ENCODE measurements at places on chromosomes 1 and 21.

DNA sequence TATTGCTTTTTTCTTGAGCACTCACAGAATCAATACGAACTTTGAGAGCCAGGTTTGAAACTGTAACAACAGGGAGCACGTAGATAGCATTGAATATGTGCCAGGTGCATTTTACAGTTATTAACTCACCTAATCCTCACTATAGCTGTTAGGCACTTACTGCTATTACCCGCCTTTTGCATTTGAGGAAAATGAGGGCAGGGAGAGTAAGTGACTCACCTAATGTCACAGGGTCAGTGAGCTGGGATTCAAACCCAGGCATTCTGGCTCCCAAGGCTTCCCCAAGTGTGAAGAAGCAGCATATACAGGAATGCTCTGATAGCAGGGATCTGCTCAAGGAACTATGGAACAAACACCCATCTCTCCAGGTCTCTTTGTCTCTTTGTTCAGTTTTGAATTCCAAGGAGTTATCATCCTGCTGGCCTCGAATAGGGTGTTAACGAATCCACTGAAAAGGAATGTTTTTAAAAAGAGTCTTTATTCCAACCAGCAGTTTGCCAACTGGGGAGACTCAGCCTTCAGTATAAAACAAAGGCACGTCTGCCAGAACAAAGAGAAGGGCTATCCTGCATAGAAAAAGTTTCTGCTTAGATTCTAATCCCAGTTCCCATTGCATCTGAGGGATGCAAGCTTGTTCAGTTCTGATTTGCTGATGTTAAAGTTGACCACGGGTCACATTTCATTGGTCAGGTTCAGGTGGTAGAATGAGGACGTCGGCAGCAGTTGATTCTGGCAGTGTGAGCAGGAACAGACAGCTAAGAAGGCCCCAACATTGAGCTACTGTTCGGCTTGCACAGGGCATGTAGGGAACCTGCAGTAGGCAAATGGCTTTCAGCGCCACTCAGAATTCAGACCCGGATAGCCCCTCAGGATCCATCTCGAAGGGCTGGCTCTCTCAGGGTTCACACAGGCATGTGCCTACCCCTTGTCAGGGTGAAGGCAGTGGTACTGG, 22.1 kb downstream of the TRIM67 start:
- DNase-seq: no peak

GRCh38 chr1:183164963-183165362, 21.1 kb upstream of the LAMC2 start:
- no peak for DNase-seq

- no peak for DNase-seq
Measured at GRCh38 chr1:198082576-198082975, 74.2 kb upstream of the NEK7 start.

- no peak for DNase-seq
Measured at GRCh38 chr1:27614625-27615344, 10.8 kb upstream of the AHDC1 start.

Measured in NCI-H2107 (cell line).